ENCODE measurements at places on chromosomes 13 and 19.

DNA sequence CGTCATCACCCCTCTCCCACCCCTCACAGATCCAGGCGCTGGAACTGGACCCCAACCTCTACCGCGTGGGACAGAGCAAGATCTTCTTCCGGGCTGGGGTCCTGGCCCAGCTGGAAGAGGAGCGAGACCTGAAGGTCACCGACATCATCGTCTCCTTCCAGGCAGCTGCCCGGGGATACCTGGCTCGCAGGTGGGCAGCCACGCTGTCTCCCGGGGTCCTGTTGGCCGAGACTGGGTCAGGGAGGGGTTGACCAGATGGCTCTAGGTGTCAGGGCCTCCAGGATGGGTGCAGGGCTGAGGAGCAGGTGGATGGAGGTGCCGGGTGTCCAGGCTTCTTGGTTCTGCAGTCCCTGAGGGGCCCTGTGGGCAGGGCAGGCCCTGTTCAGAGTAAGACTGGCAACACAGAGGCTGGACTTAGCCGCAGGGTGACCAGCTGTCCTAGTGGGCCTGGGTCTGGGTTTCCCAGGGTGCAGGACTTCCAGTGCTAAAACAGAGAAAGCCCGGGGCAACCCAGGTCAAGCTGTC lies 58.1 kb downstream of the MYH14 start:
- no peak for DNase-seq

DNA sequence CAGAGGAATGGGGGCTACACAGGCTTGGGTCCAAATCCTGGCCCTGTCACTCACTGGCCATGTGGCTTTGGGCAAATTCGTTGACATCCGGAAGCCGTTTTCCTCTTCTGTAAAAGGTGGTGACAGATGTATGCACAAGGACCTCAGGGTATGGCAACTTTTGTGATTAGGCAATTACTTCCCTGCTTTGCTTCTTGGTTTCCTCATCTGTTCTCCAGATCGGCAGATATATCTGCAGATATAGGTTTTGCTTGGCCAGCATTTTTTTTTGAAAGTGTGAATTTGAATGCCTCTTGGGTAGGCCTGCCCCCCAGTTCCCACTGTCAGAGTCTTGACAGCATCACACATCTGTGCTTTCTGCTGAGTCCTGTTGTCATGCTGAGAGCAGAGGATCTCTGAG lies 17.7 kb downstream of the TMEM272 start:
- DNase-seq: peak; percentile 88

GRCh38 chr19:15508035-15508710 lies at the start of gene CYP4F22:
Gene CYP4F22 (plus strand): TSS chr19:15508525. CDS start chr19:15525337, 16,812 bp downstream.
- DNase-seq: no peak

DNA sequence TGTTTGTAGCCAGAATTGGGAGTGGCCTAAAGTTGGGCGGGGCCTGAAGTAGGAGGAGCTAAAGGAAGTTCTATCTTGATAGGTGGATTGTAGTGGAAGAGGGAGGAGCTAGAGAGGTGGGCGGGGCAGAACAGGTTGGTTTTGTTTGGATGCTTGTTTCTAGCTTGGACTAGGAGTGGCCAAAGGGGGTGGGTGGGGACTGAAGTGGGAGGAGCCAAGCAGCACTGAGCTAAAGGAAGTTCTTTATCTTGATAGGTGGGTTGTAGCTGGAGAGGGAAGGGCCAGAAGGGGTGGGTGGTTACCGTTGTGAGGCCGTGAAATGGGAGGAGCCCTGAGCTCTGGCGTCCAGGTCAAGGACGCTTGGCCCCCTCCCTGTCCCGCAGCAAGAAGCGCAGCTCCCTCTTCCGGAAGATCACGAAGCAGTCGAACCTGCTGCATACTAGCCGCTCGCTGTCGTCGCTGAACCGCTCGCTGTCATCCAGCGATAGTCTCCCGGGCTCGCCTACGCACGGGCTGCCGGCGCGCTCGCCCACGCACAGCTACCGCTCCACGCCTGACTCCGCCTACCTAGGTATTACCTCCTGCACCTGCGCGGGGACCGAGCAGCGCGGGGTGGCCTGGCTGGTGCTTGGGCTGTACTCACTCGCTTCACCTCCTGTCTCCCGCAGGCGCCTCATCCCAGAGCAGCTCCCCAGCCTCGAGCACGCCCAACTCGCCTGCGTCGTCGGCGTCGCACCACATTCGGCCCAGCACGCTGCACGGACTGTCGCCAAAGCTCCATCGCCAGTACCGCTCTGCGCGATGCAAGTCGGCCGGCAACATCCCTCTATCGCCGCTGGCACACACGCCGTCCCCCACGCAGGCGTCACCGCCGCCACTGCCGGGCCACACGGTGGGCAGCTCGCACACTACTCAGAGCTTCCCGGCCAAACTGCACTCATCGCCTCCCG lies 8.0 kb downstream of the DNASE2 start:
- DNase-seq: no peak

DNA sequence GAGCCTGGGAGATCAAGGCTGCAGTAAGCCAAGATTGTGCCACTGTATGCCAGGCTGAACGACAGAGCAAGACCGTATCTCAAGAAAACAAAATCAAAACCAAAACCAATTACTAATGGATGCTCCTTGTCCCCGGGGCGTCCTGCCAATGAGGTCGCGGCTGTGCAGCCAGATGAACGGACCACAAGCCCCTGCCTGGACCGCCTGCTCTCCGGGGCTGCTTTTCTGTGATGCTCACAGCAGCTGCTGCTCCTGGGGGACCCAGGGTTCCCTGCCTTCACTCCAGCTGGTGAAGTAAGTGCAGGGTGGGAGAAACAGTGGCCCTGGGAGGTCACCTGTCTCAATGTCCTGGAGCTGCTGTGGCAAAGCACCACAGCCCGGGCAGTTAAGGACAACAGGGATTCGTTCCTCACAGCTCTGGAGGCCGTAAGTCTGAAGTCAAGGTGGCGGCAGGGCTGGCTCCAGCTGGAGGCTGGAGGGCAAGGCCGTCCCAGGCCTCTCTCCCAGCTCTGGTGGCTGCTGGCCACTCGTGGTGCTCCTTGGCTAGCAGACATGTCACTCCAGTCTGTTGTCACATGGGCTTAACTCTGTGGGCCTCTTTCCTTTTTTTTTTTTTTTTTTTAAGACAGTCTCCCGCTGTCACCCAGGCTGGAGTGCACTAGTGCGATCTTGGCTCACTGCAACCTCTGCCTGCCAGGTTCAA lies 10.1 kb downstream of the COPE start:
- no peak for DNase-seq

DNA sequence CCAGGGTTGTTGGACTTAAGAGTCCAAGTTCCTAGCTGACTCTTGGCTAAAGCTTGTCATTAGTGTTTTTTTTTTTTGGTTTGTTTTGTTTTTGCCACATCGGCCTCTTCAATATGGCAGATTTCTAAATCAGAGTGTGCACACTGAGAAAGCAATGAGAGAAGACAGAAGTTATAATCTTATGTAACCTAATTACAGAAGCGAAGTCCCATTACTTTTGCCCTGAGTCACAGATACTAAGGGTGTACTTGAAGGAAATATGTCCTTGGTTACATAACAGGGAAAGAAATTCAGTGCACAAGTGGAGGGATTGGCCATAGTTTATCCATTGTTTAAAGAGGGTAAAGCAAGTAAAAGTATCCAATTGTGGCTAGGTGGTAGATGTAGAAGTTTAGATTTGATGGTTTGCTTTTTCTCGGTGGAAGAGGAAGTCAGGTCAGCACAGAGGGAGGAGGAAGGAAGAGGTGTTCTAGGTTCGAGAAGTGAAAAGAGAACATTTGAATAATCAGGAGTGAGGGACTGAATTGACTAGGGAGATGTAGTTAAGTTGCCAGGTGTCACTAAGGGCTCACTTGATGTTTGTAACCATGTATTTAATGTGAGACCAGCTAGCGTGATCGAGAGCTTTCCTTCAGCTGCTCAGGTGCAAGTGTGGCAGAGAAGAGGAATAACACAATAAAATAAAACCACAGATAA lies 12.2 kb downstream of the GTF2F2 start:
- no peak for DNase-seq

GRCh38 chr13:29679396-29680053 lies 84.0 kb upstream of the SLC7A1 start:
- no peak for DNase-seq

- DNase-seq: no peak
Measured at GRCh38 chr13:100525453-100526317, 62.9 kb downstream of the GGACT start.

DNA sequence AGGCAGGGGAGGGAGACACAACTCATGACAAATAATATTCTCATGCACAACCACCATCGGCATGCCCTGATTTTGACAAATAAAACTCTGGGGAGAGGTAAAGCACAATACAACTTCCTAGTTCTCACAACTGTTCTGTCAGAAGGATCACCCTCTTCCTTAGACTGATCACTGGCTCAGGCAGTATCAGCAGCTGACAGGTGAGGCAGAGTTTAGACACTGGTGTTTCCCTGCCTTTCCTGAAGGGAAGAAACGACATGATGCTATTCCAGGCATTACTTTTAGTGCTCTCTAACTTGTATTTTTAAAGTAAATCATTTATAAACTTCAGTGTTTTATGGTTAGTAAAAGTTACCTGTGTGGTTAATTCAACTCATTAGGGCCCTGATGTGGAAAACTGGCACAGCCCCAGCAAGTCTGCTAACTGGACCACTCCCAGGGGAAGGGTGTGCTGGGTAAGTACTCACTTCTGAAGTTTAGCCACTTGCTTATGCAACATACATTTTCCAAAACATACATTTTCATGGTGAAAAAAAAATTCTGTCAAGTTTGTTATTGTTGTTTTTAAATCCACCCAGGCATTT lies 82.8 kb downstream of the CRYL1 start:
- DNase-seq: no peak

DNA sequence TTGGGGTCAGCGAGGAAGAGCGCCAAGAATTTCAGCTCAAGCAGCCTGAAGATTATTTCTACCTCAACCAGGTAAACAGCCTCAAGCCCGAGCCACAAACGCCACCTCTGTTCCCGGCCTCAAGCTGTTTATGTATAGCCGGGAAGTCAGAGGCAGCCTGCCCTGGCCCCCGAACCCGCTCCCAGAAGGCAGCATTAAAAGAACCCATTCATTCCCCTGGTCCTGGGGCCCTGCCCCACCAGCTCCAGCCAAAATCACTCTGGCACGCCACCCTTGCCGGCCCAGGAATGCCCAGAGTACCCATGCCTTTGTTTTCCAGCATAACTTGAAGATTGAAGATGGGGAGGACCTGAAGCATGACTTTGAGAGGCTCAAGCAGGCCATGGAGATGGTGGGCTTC lies 61.2 kb upstream of the USE1 start:
- DNase-seq: no peak

DNA sequence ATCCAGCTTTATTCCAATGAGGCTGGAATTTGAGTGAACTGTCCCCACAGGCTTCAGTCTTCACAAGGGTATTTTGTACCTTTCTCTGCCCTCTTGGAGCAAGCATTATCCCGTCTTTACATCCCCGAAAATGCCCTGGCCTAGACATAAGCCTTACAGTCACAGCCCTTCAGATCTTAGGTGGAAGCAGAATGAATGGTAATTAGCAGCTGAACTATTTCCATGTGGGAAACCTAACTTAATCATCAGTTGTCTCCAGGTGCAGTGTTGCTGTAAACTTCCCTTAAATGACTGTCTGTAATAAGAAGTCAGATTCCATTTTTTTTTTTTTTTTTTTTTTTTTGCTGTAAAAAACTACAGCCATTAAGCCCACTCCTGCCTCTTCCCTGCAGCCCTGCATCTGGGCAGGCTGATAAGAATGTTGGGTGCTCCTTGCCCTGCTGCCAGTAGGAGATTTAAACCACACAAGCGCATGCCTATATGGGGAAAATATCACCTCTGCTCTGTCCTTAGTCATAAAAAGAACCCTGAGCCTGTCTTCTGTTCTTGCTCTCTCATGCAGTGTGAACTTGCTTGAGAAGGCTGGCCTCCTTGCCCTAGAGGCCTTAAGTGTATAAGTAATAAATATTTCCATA lies 426.8 kb upstream of the SLITRK5 start:
- no peak for DNase-seq

DNA sequence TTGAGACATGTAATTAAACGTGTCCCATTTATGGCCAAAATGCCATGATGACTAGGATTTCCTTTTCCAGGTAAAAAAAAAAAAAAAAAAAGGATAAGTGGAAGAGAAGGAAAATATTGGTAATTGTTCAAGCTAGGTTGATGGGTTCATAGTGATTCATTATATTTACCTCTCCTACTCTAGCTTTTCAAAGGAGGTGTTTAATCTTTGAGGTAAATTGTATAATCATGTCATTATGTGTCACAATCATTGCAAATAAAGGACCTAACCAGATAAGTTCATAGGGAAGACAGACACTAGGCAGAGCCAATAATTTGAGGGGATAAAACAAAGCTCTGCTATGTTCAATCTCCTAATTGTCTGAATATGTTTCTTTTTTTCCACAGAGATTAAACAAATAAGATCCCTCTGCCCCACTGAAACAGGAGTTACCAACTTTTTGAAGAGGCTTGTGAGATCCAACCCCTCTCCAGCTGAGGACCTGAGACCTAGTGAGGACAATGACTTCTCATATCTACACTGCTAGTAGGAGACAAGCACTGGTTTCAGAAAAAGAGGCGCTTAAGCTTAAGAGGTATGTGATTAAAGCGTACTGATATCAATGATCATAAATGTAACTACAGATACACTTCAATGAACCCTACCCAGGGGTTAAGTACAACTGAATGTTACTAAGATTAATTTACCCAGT lies 61.4 kb downstream of the USP12 start:
- no peak for DNase-seq

DNA sequence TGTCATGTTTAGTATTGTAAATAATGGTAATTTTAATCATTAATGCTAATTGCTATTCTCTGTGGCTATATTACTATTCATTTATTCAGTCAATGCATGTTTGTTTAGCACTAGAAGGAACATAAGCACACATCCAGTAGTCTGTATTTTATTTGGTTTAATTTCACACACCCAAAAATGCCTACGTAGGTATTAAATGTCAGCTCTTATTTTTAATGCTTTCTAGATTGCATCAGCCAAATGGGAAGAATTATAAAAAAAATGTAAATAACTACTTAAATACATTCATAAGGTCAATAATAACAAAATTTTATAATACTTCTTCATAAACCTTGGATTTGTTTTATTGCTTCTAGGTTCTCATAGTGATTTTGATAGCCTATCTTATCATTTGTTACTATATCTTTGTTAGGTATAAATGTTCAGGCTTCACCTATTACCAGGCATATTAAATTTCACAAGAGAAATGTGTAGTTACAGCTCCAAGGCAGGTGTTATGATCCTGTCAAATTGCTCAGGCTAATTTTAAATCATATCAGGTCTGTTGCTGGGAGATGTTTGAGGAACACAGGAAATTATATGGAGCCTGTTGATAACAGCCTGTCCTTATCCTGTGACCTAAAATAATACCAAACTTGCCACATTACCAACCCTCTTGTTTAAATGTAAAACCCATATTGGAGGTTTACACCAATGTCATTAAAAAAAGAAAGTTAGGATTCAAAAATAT lies 34.4 kb downstream of the ITGBL1 start:
- DNase-seq: no peak

GRCh38 chr13:97235549-97236231 lies 13.6 kb downstream of the MBNL2 start:
- DNase-seq: no peak

- no peak for DNase-seq
Measured at GRCh38 chr19:42422901-42423461, 4.2 kb downstream of the LIPE start.

Measured in AML-193 (cell line).